KBM-7 (cell line): ENCODE measurements at places on chromosomes 4 and X.
A peak's percentile ranks its signal among the peaks of the same experiment; 100 is the strongest.

GRCh38 chr4:60809486-60809800 lies 390.7 kb upstream of the ADGRL3 start:
- no peak for DNase-seq

DNA sequence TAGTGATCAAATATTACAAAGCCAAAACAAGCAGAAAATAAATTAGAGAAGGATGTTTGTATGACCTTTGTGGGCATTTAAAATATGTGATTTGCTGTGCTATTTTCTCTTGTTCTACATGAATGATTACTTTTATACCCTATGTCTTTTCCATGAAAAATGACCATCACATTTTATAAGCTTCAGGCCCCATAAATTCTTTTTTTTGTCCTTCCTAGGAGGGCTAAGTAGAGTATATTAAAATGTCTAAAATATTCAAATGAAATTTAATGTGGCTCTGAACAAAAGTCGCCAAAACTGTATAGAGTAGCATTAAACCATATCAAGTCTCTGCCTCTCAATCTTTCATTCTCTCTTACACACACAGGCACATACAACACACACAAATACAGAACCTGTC lies 15.9 kb upstream of the EMCN start:
- no peak for DNase-seq

DNA sequence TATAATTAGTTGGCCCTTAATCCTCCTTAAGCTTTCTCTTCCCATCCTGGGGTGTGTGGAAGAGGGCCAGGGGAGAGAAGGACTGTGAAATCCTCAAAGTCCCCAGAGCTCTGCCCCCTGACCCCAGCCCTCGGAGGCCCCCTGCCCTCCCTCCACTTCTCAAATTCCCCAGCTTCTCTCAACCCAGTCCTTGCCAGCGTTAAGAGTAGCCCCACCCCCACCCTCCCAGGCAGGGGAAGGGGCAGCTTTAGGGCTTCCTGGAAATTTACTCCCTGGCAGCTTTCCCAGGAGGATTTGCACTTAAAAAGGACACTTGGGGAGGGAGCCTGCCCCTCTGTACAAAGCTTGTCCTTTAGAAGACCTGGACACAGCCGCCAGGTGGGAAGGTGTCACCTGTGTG lies 11.8 kb upstream of the CD40LG start:
- no peak for DNase-seq

GRCh38 chr4:23038626-23039491 lies 346.1 kb downstream of the GBA3 start:
- no peak for DNase-seq

DNA sequence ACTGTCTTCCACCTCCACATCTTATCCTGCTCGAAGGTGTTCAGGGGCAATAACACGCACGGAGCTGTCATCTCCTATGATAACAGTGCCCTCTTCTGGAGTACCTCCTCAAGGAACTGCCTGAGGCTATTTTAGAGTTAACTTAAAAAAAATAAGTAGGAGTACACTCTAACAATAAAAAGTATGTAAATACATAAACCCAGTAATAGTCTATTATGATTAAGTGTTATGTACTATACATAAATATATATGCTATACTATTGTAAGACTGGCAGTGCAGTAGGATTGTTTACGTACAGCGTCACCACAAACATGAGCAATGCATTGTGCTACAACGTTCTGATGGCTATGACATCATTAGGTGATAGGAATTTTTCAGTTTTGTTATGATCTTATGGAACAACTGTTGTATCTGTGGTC lies 34.5 kb upstream of the TLR2 start:
- DNase-seq = peak; percentile 44

DNA sequence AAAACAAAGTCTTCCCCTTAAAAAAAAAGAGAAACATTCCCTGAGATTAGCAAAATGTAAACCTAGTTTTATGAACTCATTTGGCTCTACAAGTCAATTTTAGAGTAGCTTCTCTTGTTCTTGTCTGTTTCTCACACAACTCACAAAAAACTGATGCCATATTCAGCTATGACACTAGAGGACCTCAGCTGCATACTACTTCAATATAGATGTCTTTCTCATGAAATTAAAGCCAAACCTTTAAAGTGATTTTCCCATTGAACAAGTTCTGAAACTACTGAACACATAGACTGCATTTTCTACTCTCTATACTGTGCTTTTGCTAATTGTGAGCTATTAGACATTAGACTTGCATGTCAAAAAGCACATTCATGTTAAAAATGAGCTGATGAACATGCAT lies 49.8 kb downstream of the TBCK start:
- DNase-seq = peak; percentile 60

GRCh38 chrX:150262456-150262855 lies 100.7 kb upstream of the MAMLD1 start:
- DNase-seq = no peak

- no peak for DNase-seq
These were observed 825.8 kb upstream of the LCORL start for GRCh38 chr4:18847249-18847890.

DNA sequence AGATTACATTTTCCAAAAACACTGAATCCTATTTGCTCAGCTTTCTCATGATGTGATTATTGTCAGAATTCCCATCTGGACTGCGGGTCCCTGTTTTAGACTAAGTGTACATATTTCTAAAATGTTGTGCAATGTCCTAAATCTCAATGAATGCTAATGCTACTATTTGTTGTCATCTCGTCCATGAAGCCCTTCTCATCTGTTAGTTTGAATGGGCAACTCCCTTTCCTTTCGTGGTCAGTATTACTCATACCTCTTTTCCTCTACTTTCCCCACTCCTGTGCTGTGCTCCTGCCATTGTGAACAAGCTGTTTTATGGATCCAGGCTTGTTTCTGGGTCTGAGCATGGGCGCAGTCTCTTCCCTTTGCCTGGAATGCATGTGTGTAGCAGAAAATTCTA lies 91.0 kb downstream of the MID1 start:
- DNase-seq = peak; percentile 5

GRCh38 chrX:24682739-24683432 lies 10.8 kb upstream of the POLA1 start:
- DNase-seq = no peak

DNA sequence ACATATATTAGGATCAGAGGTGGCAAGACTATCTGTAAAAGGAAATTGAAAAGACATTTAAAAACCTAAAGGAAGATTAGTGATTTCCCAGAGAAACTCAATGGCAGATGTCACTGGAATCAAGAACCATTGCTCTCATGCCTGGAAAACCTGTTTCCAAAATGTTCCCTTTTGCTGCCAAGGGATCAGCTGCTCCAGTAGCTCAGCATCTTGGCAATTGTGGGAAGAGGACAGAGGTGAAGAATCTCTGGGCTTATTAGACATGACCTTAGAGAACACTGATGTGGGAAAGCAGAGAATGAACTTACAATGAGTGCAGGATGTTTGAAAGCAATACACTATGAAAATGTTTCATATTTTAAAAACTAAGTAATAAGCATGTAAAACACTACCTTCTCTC lies 98.3 kb downstream of the SHROOM3 start:
- no peak for DNase-seq

GRCh38 chr4:3613967-3614730 lies 81.9 kb upstream of the LRPAP1 start:
- DNase-seq = no peak

- no peak for DNase-seq
These were observed 179.3 kb upstream of the STS start for GRCh38 chrX:6968231-6968630.

DNA sequence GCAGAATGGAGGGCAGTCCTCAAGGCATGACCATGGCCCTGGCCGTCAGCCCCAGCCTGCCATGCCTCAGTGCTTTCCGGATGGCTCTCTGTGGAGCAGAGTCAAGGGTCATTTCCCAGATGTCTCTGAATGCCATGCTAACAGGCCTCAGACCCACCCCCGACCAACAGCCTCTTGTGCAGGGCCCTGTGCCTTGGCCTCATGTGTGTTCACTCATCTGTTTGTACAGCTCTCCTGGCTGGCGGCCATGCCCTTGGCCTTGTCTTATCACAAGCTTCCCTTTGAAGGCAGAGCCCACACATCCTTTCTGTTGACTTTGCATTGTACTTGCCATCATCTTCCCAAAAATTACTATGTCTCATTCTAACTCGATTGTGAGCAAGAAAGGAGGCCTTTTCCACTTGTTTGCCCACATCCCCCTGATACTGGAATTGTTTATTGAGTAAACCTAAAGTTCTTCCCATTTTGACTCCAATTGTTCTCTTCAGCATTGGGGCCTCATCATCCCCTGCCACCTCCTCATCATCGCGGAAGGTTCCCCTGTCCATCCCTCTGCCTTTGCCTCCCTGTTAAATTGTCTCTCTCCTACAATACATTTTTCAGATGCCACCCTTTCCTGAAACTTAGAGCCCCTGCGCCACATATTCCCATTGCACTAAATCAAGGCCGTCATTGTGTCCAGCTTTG lies 6.3 kb downstream of the CA5B start:
- DNase-seq = no peak

- DNase-seq = peak; percentile 63
These were observed 487 bp downstream of the TBCK start for GRCh38 chr4:106315476-106315967.

GRCh38 chr4:102263024-102263787 lies 82.1 kb downstream of the SLC39A8 start:
- DNase-seq = peak; percentile 40

DNA sequence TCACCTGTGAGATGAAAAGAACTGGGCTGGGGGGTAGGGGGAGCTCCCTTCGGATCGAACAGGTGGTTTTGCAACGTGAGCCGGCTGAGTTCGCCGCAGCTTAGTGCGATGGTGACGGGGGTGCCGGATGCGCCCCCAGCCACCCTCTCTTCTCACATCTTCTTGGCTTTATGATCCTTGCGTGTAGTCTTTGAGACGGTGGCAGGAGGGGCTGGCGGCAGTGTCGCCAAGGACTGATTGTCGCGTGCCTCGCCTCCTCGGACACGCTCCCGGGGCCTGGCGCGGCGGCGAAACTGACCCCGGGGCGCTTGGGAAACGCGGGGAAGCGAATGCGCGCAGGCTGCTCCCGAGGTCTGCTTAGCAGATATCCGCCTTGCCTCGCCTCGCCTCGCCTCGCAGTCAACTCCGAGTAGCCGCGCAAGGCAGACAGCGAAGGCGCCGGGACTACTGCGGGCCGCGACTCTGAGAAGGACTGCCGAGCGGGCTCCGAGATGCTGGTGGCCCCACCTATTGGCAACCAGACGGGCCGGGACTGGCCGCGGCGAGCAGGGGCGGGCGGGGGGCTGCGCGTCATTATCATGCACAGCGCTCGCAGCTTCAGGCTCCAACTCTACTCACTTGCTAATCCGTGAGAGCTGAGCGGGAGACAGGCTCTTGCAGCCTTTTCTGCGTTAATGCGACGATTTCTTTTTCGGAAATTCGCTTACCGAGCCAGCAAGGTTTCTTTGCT lies 1.5 kb downstream of the GRID2 start:
- peak; percentile 38 for DNase-seq

- no peak for DNase-seq
These were observed 116.8 kb downstream of the AFAP1 start for GRCh38 chr4:7822877-7823276.

DNA sequence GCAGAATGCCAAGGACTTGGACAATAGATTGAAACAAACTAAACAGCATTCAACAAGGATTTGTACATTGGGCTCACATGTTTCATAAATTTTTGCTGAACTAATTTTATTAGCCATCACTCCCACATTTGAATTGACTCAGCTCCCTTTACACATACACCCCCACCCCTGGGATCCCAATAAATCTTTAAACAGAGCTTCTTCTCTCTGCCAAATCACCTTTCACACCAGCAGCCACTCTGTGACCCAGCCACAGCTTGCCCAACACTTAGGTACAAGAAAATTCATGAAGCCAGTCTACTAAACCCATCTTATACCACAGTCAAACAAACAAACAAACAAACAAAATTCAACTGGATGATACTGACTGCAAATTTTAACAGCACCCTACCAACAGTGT lies 21.6 kb downstream of the PHKA2 start:
- DNase-seq = no peak

GRCh38 chrX:130261296-130261893 lies 7.3 kb downstream of the ZNF280C start:
- no peak for DNase-seq

- no peak for DNase-seq
These were observed 31.9 kb downstream of the NPFFR2 start for GRCh38 chr4:72063726-72064125.

- DNase-seq = peak; percentile 26
These were observed 79.3 kb downstream of the TEX13C start for GRCh38 chrX:125398959-125399440.

GRCh38 chrX:69504626-69505612 lies 793 bp downstream of the NALF2 start:
- no peak for DNase-seq

- no peak for DNase-seq
These were observed 152.2 kb downstream of the REPS2 start for GRCh38 chrX:17098516-17099247.

GRCh38 chr4:96874657-96875056 lies 1034.8 kb downstream of the PDHA2 start:
- DNase-seq = no peak

GRCh38 chr4:158724637-158725036 lies 1.4 kb upstream of the PPID start:
- DNase-seq = no peak

- peak; percentile 93 for DNase-seq
These were observed 31.2 kb downstream of the PHEX start for GRCh38 chrX:22063284-22063683.
